ENCODE measurements at places on chromosomes 16 and 17. TPM values are rescaled to one million over a fixed set of nuclear protein-coding genes. Genes with fewer than 3 reads are reported as not detected.

DNA sequence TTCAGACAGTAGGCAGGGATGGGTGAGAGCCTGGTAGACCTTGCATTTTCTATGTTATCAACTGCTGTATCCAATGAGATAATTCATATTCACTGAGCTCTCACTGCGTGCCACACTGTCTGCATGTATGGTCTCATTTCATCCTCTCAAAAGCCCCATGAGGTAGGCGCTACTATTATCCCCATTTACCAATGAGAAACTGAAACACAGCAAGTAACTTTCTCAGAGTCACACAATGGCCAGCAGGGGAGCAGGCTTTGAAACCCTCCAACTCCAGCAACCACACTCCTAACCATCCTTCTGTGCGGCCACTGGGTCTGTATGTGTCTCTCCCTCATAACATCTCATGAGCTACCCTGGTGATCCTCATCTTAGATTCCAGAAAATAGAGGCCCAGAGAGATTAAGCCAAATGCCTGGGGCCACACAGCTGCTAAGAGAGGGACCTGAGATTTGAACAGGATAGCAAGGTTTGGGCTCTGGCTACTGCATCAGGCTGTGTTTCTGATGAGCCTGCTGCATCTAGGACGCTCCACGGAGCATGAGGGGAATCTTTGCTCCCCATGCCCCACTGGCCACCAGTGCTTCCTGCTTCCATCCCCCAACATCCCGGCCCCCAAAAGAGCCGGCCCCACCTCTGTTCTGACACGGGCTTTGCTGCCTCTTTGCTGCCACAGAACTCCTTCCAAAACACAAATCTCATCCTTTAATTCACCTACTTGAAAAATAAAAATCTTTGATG lies 3.2 kb downstream of the CCR7 start:
- peak; percentile 68 for DNase-seq

- DNase-seq, result no peak
Measured at GRCh38 chr17:76679239-76679638, 31.5 kb downstream of the MXRA7 start.

DNA sequence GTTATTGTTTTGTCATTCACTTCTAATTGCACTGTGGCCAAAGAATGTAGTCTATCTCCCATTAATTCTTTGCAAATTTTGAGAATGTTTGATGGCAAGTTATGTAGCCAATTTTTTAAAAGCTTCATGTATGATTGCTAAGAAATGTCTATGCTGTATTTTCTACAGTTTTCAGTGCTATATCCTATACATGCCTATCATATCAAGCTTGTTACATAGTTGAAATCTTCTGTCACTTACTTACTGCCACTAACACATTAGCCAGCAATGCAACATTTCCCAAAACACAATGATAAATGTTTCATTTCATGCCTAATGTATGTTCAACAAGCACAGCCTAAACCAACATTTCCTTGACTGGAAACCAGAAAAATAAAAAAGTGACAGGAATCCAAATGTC lies 292.4 kb upstream of the AXIN2 start:
- DNase-seq, result no peak

GRCh38 chr16:50458667-50459495 lies 89.3 kb upstream of the NKD1 start:
- DNase-seq, result no peak

GRCh38 chr17:47695429-47696376 lies 1.7 kb downstream of the TBKBP1 start:
- DNase-seq, result no peak

Gene NTN3
- total RNA-seq, result not detected

GRCh38 chr16:48386559-48387312 lies 1.5 kb upstream of the SIAH1 start:
- DNase-seq, result no peak

- DNase-seq, result no peak
Measured at GRCh38 chr16:27724482-27725235, 174.7 kb downstream of the KATNIP start.

DNA sequence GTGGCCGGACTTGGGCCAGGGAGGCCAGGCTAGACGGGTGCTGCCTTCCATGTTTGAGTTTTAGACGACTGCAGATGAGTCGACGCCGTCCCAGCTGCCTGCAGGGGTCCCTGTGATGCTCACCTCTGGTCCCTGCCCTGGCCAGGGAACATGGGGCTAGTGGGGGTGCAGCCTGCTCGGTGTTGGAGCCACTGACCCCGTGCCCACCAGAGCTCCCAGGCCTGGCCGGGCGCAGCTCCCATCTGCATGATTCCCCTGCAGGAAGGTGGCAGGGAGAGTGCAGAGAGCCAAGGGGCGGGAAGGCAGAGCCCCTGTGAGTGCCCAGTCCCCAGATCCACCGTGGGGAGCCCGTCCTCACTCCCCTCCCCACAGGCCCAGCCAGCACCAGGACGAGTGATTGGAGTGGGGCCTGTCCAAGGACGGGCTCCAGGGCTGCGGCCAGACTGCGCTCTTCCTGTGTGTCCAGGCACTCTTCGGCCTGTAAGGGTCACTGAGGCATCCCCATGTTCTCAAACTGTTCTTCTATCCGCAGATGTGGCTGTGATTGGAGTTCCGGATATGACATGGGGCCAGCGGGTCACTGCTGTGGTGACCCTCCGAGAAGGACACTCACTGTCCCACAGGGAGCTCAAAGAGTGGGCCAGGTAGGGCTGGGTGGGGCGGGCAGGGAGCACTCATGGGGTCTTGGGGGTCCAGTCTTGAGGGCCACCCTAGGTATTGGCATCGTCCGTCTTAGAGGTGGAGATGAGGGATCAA lies 26.0 kb upstream of the CDH15 start:
- no peak for DNase-seq

GRCh38 chr17:8724451-8724850 lies 20.2 kb downstream of the CCDC42 start:
- no peak for DNase-seq

Measured in activated CD4-positive, alpha-beta memory T cell treated with anti-CD3 and anti-CD28 coated beads, Interleukin-2, amount 10 ng/mL, durations not matched to agents 7 days and 5 days (primary cell).